ENCODE measurements at places on chromosomes 2 and 18.

- DNase-seq = no peak
Observed at GRCh38 chr2:85666016-85666415, 2.0 kb downstream of the SFTPB start.

DNA sequence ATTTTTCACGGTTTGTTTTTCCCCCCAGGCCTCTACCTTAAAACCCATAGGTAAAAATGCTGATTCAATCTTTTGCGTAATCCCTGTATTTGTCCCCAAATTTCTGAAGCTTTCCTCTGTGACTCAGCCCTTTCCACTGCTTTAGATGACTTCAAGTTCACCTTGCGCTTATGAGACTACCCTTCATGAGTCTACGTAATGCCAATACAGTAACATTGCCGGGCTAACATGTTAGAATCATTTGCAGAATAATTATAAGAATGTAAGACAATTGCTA lies 283.0 kb downstream of the TMX3 start:
- no peak for DNase-seq

- DNase-seq = no peak
Observed at GRCh38 chr2:222058819-222059445, 239.9 kb downstream of the PAX3 start.

DNA sequence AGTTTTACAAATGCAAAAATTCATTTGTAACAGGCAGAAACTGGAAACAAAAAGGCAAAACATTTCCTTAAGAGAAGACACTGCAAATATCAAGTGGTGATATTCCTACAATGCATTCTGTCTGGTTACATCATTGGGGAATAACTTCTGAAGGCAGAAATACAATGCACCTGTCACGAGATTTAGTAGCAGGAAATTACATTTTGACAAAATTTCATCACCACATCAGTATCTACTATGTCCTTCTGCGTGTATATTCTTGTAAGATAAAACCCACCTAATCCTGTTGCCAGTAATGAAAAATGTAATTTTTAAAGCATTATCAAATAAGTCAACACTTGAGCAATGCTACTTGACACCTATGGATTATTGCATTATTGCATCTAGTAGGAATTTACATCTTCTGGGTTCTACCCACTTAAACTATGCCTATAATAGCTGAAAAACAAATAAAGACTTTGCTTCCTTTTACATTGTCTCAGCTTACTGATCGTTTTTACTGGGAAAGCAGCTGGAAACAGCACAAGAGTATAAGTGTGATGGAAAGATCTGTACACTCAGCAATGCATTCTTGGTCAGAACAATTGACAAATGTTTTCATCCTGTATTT lies 59.5 kb downstream of the IRS1 start:
- DNase-seq = no peak

- no peak for DNase-seq
Observed at GRCh38 chr2:208042041-208042440, 16.7 kb upstream of the PLEKHM3 start.

GRCh38 chr2:188443207-188443606 lies 151.5 kb downstream of the GULP1 start:
- no peak for DNase-seq

GRCh38 chr2:113910110-113910717 lies 20.3 kb downstream of the ACTR3 start:
- peak; percentile 42 for DNase-seq

- DNase-seq = no peak
Observed at GRCh38 chr2:69181806-69182427, 168.9 kb downstream of the ANTXR1 start.

DNA sequence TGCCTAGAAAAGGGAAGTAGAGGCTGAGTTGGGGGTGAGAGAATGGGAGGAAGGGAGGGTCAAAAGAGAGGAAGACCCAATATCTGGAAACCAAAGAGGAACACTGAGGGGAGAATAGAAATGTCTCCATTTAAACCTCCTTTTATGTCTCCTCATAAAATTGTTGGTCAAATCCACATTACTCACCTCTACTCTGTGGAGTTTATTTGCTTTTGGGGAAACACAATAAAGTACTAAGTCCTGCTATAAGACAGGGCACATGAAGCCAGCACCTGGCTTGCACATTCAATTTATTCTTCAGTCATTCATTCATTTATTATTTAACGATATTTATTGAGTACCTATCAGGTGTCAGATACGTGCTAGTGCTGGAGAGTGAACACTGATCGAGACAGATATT lies 60.3 kb upstream of the NFE2L2 start:
- DNase-seq = no peak

DNA sequence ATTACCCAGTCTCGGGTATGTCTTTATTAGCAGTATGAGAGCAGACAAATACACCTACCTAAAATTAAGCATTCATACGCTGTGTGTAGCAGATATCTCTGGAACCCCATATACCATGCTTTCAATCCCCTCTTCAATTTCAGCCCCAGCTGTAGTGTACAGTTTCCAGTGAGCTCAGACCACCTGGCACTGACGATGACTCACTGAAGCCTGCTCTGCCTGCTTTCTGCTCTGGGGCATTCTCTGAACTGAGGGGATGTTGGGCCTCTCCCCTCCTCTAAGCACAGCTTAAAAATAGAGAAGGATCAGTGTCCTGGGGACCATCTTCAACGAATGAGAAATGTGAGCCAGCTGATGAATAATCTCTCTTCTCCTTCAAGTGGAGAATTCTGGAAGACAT lies 8.7 kb upstream of the CCL20 start:
- no peak for DNase-seq

GRCh38 chr2:172995323-172996244 lies 80.1 kb upstream of the MAP3K20 start:
- no peak for DNase-seq

DNA sequence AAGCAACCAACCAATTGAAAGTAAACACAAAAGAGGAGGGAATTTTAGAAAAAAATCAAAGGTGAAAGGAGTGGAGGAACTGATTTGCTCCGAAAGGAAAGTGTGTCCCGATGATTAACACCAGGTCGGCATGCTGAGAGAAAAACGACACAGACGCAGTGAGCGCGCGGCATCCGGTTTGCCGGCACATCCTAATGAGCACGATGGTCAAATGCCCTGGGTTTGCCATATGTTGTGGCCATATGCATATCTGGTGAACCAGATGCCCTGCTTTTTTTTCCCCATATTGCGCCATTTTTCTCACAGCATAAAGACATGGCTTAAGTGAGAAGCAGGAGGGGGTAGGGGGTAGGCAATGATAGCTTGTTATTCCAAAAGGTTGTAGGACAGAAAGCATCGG lies 626.7 kb downstream of the BCL11A start:
- no peak for DNase-seq

Measured in stimulated activated CD8-positive, alpha-beta memory T cell treated with anti-CD3 and anti-CD28 coated beads, Interleukin-2, amount 100 ng/mL, for 1 hour (primary cell).